Dermis microvascular lymphatic vessel endothelial cell (primary cell): ENCODE measurements at places on chromosomes 11 and 22. TPM values are rescaled to one million over a fixed set of nuclear protein-coding genes. Genes with fewer than 3 reads are reported as not detected.

KRTAP5-5 gene
- total RNA-seq, result not detected in 2 replicates

UPK3A gene
- not detected in 2 replicates for total RNA-seq

GRM5 gene
- total RNA-seq, result under 0.01 TPM in 2 replicates

RAB30 gene
- 8.1 and 8.6 TPM in 2 replicates for total RNA-seq

CBLIF gene
- not detected in 2 replicates for total RNA-seq

CDC42EP2 gene
- total RNA-seq, result 6.4 and 7.8 TPM in 2 replicates

NOX4 gene
- total RNA-seq, result 55.1 and 81.8 TPM in 2 replicates

SLC36A4 gene
- 4.4 and 7.0 TPM in 2 replicates for total RNA-seq

ANKK1 gene
- total RNA-seq, result not detected in 2 replicates

GAL3ST3 gene
- total RNA-seq, result 0.26 and 0.38 TPM in 2 replicates

KRTAP5-8 gene
- total RNA-seq, result not detected in 2 replicates

PTPN5 gene
- total RNA-seq, result not detected in 2 replicates

UBE2L3 gene
- 22.3 and 22.5 TPM in 2 replicates for total RNA-seq

MUC5AC gene
- not detected in 2 replicates for total RNA-seq

MMP27 gene
- not detected in 2 replicates for total RNA-seq

IFTAP gene
- total RNA-seq, result 16.3 and 16.8 TPM in 2 replicates

C11orf21 gene
- total RNA-seq, result not detected in 2 replicates

EWSR1 gene
- total RNA-seq, result 149 and 156 TPM in 2 replicates

CTSW gene
- total RNA-seq, result 0.13 TPM in 2 replicates

KRTAP5-10 gene
- not detected in 2 replicates for total RNA-seq

PLAAT4 gene
- 2.3 and 7.0 TPM in 2 replicates for total RNA-seq

TIGD3 gene
- total RNA-seq, result under 0.01 and 0.26 TPM in 2 replicates

F2 gene
- total RNA-seq, result not detected in 2 replicates
